Thyroid gland (tissue), 4 donors: ENCODE measurements at places on chromosomes 13 and 19. TPM values are rescaled to one million over a fixed set of nuclear protein-coding genes. Genes with fewer than 3 reads are reported as not detected.
A peak's percentile ranks its signal among the peaks of the same experiment; 100 is the strongest.

DNA sequence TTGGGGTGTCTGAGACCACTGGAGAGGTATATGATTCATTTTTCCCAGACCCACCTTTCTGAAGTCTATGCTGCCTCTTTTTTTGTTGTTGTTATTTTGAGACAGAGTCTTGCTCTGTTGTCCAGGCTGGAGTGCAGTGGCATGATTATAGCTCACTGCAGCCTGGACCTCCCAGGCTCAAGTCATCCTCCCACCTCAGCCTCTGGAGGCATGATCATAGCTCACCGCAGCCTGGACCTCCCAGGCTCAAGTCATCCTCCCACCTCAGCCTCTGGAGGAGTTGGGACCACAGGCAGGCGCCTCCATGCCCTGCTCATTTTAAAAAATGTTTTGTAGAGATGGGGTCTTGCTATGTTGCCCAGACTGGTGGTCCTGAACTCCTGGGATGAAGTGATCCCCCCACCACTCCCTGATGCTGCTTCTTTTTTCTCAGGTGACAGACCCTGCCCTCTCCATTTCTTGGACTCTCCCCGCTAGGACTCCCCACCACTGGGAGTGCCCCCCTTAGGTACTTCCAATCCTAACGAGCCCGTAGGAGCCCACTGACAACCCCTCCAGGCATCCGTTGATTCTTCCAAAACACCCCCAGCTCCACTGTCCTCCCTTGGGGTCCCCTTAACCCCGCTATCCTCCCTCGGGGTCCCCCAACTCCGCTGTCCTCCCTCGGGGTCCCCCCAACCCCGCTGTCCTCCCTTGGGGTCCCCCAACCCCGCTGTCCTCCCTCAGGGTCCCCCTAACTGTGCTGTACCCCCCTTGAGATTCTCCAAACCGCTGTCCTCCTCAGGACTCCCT, 45.4 kb downstream of the ARHGEF18 start:
- DNase-seq = no peak
- H3K27ac ChIP-seq = no peak overlapping the region
- peak overlapping the region; percentile 97 for H3K4me3 ChIP-seq
- peaks cover 15% of the 10 kb centered on the region for H3K4me1 ChIP-seq
- H3K27me3 ChIP-seq = no peaks in the 10 kb centered on the region

GRCh38 chr13:108974686-108975085, 345.3 kb downstream of the MYO16 start:
- no peaks in the 10 kb centered on the region for H3K4me1 ChIP-seq
- H3K27me3 ChIP-seq = no peaks in the 10 kb centered on the region

- no peak overlapping the region for H3K27ac ChIP-seq
- H3K36me3 ChIP-seq = no peaks in the 10 kb centered on the region
- H3K4me1 ChIP-seq = no peaks in the 10 kb centered on the region
- DNase-seq = no peak
- H3K27me3 ChIP-seq = no peaks in the 10 kb centered on the region
Measured at GRCh38 chr19:8129061-8129618, 20.3 kb downstream of the FBN3 start.

- peaks cover 30% of the 10 kb centered on the region for H3K4me1 ChIP-seq
- H3K36me3 ChIP-seq = no peaks in the 10 kb centered on the region
- no peak overlapping the region for H3K4me3 ChIP-seq
- H3K27me3 ChIP-seq = peaks cover 62% of the 10 kb centered on the region
- DNase-seq = no peak
Measured at GRCh38 chr13:78607409-78608251, 4.3 kb upstream of the POU4F1 start.

The LRFN3 gene
- 7.1 TPM for total RNA-seq

- no peak overlapping the region for H3K27ac ChIP-seq
- no peaks in the 10 kb centered on the region for H3K36me3 ChIP-seq
- H3K27me3 ChIP-seq = no peaks in the 10 kb centered on the region
- H3K4me3 ChIP-seq = no peak overlapping the region
- no peak for DNase-seq
Measured at GRCh38 chr19:50882188-50882587, 8.9 kb downstream of the KLK2 start.

The PROZ gene
- not detected for total RNA-seq

The CKM gene
- total RNA-seq = 0.27 TPM

The OR4F17 gene
- total RNA-seq = not detected

DNA sequence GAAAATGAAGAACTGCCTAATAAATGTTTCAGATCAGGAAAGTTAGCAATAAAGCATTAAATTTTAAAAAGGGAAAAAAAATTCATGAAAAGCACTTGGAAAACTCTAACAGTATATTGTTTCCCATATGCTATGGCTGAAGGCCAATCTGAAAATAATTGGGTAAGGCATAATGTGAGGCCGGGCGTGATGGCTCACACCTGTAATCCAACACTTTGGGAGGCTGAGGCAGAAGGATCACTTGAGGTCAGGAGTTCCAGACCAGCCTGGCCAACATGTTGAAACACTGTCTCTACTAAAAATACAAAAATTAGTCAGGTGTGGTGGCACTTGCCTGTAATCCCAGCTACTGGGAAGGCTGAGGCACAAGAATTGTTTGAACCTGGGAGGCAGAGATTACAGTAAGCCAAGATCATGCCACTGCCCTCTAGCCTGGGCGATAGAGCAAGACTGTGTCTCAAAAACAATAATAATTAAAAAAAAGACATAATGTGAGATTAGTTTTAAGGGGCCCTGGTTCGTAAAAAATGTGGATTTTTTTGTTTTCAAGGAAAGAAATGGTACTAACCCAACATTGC, 15.2 kb downstream of the INTS6 start:
- no peak overlapping the region for H3K27ac ChIP-seq
- DNase-seq = no peak
- H3K36me3 ChIP-seq = no peaks in the 10 kb centered on the region
- H3K27me3 ChIP-seq = no peaks in the 10 kb centered on the region

DNA sequence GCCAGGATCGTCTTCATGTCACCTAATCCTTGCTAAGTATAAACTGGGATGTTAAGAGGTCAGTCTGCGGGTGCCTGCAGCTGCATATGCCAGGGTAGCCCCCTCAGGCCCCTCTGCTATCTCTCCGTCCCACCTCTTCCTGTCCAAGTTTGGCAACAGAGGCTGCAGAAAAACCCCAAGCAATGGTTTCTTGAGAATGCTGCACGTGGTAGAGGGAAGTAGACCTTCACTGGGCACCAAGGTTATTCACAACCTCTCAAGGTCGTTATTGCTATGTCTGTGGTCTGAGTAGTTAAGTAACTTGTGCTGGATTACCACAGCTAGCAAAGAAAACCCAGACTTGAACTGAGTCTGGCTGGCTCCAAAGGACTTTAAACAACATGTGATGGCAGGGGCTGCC, 77.9 kb upstream of the XPO4 start:
- DNase-seq = no peak
- H3K27ac ChIP-seq = peak overlapping the region; percentile 4
- H3K27me3 ChIP-seq = no peaks in the 10 kb centered on the region
- H3K4me1 ChIP-seq = no peaks in the 10 kb centered on the region
- peaks cover 56% of the 10 kb centered on the region for H3K36me3 ChIP-seq

The ZNF28 gene
- total RNA-seq = 21.8 TPM

The TJP3 gene
- 42.9 TPM for total RNA-seq

DNA sequence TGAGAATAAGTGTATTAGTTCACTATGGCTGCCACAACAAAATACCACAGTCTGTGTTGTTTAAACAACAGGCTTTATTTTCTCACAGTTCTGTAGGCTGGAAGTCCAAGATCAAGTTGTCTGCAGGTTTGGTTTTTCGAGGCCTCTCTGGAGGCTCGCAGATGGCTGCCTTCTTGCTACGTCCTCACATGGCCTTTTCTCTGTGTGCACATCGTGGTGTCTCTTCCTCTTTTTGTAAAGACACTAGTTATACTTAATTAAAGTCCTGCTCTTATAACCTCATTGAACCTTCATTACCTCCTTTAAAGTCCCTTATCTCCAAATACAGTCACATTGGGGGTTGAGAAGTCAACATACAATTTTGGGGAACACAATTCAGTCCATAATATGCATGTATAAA, 10.6 kb downstream of the CSNK1A1L start:
- no peaks in the 10 kb centered on the region for H3K4me1 ChIP-seq
- no peaks in the 10 kb centered on the region for H3K27me3 ChIP-seq
- H3K27ac ChIP-seq = no peak overlapping the region
- no peaks in the 10 kb centered on the region for H3K36me3 ChIP-seq

- no peak for DNase-seq
- peak overlapping the region; percentile 70 for H3K27ac ChIP-seq
- no peak overlapping the region for H3K4me3 ChIP-seq
- peaks cover 23% of the 10 kb centered on the region for H3K36me3 ChIP-seq
- peaks cover 4% of the 10 kb centered on the region for H3K4me1 ChIP-seq
Measured at GRCh38 chr19:10818301-10819123, 17.5 kb downstream of the TMED1 start.
